Left lung (tissue), 14 donors: ENCODE measurements at places on chromosomes 2 and 18. TPM values are rescaled to one million over a fixed set of nuclear protein-coding genes. Genes with fewer than 3 reads are reported as not detected.

DNA sequence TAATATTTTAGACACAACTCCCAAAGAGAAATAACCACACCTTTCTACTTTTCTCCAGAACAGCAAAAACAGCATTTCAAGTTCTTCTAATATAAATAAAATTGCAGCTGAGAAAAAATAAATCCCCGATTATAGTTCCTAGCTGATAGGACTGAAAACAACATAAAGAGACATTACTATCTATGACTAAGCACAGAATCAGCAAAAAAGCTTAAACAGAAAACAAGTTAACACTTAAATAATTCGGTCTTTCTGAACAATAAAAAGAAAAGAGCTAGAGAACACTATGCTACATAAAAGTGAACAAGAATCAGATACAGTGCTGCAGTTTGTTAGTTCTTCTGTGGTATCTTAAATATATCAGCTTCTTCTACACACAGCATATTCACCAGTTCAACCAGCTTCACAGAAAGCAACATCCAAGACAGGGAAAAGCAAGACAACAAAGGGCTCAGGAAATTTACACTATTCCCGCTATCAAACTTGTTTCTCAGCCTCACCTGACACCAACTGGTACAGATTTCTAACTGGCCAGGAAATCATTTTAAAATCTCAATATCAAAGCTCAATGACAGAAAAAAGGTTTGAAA, 28.6 kb downstream of the FEZ2 start:
- DNase-seq, result no peak

SIX3 gene
- not detected for total RNA-seq

MYL1 gene
- total RNA-seq, result not detected

DNA sequence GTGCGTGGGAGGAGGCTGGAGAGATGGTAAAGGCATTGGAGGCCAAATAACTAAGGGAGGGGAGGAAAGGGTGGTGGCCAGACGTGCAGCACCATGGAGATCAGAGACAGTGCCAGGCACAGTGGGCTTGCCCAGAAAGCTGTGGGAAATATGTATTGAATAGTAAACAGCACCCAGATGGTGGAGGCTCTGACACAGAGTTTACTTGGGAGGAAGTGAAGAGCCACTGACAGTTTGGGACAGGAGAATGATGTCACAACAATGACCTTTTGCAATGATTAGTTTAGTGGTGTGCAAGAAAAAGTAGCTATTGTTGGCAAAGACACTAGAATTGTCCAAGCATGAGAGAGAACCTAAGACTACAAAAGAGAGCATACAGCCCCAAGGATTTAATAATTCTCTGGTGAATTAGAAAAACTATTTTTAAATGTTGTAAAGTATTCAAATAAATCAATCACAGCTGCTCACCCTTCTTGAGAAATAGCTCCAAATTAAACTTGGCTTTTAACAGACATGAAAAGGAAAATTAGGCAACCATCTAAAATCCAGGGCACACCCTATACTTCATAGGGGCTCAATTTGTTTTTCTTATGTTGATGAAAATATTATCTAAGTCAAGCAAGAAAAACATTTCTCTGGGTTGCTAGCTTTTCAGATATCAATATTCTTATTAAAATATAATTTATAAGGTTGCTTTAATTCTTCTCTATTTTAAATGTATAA, 458.7 kb upstream of the HNRNPA3 start:
- no peak for DNase-seq

CCBE1 gene
- 34.4 TPM for total RNA-seq

FAM237A gene
- not detected for total RNA-seq

DNA sequence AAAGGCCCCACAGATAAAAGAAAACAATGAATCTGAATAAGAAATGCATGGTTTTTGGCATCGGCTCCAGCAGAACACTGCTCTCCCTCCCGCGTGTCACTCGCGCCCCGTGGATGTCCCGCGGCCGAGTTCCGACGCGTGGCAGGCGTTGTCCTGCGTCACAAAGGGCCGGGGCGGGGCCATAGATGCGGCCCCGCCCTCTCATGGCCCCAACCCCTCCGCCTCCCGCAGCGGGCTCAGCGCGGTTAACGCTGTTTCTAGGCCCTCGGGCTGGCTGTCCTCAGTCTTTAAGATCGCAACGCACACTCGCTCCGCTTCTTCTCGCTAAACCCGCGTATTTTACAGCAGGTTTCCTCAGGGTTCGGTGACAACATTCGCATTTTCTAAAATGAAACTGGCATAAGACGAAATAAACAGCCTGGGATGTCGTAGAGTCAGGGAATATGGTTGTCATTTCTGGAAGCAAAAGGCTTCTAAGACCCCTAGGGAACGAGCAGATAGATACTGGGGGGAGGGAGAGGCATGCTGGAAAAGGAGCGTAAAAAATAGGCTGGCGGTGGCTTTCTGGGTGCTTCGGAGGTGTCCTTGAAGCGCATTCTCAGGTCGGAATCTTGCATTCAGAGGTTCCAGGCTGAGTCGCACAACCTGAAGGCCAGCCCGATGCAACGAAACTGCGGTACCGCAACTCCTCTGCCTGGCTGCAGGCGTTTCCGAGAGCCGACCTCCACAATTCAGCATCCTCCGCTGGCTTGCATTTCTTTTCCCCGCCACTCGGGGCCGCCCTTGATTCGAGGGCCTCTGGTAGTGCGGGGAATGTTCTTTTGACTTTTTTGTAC, at the start of gene FKBP7:
Gene FKBP7, minus strand, starts transcription at position 162 of the 836 bp plus-strand sequence. Its CDS starts 101 bp downstream, at position 61.
- DNase-seq, result peak; percentile 97

DNA sequence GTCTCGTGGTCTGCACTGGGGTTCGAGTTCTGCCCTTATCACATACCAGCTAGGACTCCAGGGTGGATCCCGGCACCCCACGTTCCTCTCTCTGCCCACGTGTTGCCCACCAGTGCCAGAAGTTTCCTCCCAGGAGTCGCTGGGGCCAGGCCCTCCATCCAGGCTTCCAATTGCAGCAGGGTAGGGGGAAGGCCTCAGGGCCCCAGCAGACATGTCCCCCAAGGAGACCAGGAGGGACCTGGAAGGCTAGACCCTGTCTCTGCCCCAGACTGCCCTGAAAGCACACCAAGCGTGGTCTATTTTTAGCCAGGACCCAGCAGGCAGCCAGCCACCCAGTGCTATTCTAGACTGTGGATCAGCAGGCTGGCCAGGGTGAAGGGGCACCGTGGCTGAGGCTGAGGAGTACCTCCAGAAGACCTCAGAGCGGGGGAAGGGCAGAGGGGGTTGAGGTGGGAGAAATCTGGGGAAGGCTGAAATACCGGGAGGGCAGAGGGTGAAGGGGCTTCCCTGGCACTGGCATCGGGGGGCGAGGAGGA, 18.8 kb upstream of the TNS1 start:
- DNase-seq, result no peak

DNA sequence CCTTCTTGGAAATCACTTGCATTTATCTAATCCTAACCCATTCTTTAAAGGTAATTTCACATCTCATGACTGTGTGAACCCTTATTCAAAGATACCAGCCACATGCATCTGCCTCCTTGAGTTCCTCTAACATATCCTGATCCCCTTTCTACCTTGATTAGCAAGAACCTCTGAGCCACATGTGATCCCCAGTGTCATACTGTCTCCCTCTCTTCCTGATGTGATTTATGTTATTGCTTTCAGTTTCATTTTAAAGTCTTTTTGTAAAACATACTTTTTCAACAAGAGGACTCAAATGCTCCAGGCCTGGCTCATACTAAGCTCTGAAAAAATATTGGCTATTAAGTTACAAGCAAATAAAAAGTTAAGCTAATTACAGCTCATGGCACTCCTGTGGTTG, 470.1 kb downstream of the DLGAP1 start:
- no peak for DNase-seq

GRCh38 chr2:137927846-137928245, 36.4 kb upstream of the HNMT start:
- no peak for DNase-seq

- no peak for DNase-seq
Measured at GRCh38 chr18:68267583-68267982, 447.3 kb downstream of the TMX3 start.

DNA sequence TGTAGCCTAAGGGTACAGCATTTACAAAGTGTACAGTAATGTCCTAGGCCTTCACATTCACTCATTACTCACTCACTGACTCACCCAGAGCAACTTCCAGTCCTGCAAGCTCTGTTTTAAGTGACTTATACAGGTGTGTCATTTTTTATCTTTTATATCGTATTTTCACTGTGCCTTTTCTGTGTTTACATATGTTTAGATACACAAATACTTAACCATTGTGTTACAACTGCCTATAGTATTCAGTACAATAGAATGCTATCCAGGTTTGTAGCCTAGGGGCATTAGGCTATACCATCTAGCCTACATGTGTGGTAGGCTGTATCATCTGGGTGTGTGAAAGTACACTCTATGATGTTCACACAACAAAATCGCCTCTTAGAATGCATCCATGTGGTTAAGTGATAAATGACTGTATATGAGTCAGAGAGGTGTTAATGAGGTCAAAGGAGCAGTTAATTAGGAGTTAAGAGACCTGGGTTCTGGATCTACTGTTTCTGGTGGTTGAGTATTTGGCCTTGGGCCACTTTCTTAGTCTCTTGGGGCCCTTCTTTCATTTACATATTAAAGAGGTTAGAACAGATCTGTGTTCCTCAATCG, 149.1 kb downstream of the GREB1L start:
- DNase-seq, result no peak

GRCh38 chr18:62399781-62400308, 74.7 kb downstream of the TNFRSF11A start:
- DNase-seq, result no peak

ALLC gene
- not detected for total RNA-seq

- peak; percentile 73 for DNase-seq
Measured at GRCh38 chr18:23237524-23238151, 102.4 kb downstream of the CABLES1 start.

DNA sequence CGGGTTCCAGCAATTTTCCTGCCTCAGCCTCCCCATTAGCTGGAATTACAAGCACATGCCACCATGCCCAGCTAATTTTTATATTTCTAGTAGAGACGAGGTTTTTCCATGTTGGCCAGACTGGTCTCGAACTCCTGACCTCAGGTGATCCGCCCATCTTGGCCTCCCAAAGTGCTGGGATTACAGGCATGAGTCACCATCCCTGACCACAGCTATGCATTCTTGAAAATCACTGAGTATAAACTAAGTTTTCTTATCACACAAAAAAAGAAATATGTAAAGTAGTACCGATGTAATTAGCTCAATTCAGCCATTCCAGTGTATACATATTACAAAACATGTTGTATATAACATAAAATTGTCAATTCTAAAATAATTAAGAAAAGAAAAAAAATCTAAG, 232.7 kb downstream of the MBD2 start:
- DNase-seq, result no peak

TGOLN2 gene
- total RNA-seq, result 133 TPM

DNA sequence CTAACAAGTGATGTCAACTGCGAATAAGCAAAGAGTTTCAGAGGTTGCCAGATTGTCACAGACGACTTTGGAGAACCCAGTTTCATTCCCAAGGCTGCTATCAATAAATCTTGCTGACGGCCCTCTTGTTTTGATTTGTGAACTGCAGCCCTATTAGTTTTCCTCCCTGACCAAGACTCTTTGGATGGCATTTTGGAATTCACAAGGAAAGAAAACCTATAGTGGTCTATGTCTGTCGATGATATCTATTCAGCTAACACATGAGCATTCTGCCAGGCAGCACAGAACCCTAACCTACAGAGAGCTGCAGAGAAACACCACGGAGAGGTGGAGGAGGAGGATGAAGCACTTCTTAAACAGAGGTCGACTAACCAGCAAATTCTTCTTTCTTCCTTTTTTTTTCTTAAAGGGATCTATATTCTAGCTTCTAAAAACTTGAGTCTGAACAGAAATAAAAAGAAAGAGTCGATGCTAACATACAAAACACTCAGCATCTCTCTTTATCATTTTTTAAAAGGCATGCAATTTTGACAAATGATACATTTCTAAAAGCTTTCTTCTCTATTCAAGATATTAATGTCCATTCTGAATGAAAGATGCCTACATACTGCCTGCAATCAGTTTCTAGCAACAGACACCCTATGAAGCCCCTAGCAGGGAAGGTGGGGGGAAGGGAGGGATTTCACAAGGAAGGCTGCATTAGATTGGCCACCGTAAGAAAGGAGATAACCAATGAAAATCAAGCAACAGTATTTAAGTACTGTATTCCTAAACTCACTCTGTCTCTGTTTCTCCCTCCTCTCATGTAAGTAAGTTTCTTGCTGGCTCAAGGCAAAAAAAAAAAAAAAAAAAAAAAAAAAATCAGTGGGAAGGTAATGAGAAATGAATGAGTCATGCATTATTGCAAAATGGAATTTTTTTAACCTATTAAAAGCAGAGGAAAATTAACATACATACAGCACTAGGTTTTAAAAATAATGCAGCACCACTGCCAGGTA, 83.0 kb upstream of the CHRNA1 start:
- no peak for DNase-seq

GPN1 gene
- 24.2 TPM for total RNA-seq

- no peak for DNase-seq
Measured at GRCh38 chr2:210861038-210861665, 304.8 kb downstream of the CPS1 start.

GRCh38 chr2:200765139-200765951, 46.4 kb upstream of the BZW1 start:
- no peak for DNase-seq

DNA sequence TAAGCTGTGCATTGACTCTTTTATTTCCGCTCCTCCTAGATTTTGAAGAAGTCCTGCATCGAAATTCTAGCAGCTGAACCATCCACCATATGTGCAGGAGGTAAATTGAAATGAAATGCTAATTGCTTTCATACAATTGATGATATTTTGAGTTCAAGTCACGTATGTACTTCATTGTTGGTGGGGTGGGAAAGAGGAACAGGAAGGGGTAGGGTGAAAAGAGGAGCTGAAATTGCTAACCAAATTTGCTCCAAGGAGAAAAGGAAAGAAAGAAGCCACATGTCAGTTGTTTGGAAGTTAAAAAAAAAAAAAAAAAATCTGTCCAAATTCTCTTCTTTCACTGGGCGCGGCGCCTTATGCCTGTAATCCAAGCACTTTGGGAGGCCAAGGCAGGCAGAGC, 77.8 kb downstream of the ANTXR1 start:
- no peak for DNase-seq

DNA sequence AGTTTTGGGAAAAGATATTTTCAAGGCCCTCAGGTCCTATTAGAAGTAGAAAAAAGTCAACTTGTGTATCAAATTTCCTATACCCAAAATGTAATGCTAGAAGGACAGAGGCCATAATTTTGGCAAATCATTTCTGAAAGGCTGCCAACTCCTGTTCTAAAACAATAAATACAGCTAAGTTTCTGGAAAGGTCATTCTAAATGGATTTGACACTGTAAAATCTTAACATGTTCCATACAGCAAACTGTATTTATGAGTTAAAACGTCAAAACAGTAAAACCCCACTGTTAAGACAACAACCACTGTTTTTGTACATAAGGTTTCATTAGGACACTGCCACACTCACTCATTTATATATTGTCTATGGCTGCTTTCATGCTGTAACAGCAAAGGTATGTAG, 9.7 kb downstream of the FAM98A start:
- DNase-seq, result peak; percentile 8

- DNase-seq, result no peak
Measured at GRCh38 chr2:40814616-40815015, 362.7 kb upstream of the SLC8A1 start.

GRCh38 chr2:217937446-217937845, 65.3 kb downstream of the TNS1 start:
- DNase-seq, result no peak
